ENCODE measurements at places on chromosomes 1 and 21. TPM values are rescaled to one million over a fixed set of nuclear protein-coding genes. Genes with fewer than 3 reads are reported as not detected.

INKA2 gene
- total RNA-seq, result 1.6 TPM

DPYD gene
- 85.5 TPM for total RNA-seq

SDC3 gene
- total RNA-seq, result 15.6 TPM

OR2T29 gene
- total RNA-seq, result not detected

OR2M3 gene
- total RNA-seq, result not detected

FCGR1A gene
- not detected for total RNA-seq

PLPP3 gene
- 280 TPM for total RNA-seq

ADORA3 gene
- not detected for total RNA-seq

DCDC2B gene
- total RNA-seq, result under 0.01 TPM

PRAMEF7 gene
- total RNA-seq, result not detected

DMBX1 gene
- total RNA-seq, result not detected

CD2 gene
- not detected for total RNA-seq

OLIG2 gene
- not detected for total RNA-seq

CRABP2 gene
- total RNA-seq, result 17.5 TPM

Data from smooth muscle cell of bladder (primary cell).